ENCODE measurements at places on chromosomes 7 and 10. TPM values are rescaled to one million over a fixed set of nuclear protein-coding genes. Genes with fewer than 3 reads are reported as not detected.

GRCh38 chr10:42988517-42989395 lies 88.1 kb upstream of the RET start:
- no peak for DNase-seq

DNA sequence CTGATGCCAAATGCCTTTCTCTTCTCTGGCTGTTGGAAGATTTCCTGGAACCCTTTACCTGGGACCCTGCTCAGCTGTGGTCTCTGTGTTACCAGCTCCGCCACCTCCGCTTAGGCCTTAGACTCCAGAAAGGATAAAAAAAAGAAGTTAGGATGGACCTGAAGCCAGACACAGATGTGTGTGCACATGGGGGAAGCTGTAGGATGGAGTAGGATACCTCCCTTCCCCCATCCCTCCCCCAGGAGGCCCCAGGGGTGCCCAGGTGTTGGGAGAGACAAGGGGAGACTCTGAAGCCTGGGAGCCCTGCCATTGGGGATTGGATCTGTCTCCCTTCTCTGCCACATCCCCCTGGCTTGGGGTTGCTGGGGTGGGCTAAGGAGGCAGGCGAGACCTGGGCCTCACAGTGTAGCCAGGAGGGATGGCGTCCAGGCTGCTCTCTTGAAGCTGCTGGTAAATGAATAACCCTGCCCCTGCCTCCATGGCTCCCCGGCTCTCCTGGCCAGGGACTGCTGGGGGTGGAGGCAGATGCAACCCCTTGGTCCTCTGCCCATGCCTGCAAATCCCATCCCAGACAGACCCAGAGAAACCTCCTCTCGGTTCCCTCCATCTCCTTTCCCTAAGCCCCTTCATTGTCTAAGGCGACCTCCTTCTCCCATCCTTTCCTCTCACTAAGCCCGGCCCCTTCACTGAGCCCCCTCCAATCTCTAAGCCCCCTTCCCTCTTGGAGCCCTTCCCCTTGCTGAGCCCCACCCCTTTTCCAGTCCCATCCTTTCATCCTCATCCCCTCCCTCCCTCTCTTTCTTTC lies 8.0 kb downstream of the CLDN3 start:
- no peak for DNase-seq

DNA sequence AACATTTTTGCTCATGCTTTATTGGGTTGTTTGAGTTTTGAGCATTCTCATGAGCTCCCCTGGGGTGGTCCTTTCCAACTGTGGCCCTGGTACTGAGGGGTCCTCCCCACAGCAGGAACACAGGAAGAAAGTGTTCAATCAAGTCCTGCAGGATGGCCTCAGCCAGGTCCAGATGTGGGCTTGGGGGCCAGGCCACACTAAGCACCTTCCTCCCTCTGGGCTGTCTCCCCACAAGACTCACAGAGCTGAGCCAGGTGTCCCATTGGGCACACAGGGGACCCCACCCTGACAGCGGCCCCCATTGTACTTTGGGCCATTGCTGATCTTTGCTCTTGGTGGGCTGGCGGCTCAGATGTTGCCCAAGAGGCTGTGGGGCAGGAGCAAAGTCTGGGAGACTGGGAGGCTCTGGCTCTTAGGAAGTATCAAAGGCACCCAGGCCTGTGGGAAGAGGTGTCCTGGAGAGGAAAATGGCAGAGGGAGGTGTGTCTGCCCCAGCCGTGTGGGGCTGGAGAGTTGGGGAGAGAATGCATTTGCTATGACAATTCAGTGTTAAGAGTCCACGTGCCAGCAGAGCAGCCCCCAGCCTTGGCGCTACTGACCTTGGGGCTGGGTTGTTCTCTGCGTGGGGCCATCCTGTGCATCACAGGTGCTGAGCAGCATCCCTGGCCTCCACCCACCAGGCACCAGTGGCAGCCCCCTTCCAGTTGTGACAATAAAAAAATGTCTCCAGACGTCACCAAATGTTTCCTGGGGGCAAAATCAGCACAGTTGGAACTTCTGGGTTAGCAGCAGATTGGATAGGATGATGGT lies 17.8 kb downstream of the SCART1 start:
- DNase-seq: no peak

DNA sequence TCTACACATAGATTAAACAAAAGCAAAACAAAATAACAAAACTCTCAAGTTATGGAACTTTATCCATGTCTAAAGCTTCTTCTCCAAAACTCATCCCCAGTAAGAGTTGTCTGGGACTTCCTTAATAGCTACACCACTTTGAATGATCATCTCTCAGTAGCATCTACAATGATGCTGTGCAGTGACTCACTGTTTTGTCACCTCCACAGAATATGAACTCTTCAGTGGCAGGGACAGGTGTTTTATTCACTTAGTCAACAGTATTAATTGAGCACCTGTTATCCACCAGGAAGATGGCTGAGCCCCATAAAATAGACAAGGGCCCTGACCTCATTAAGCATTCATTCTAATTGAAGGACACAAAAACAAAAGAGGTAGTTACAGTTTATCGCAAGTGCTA lies 350.7 kb downstream of the ELMO1 start:
- no peak for DNase-seq

- DNase-seq: no peak
These were observed 136.3 kb downstream of the DPY19L1 start for GRCh38 chr7:34900891-34901513.

GRCh38 chr7:141484907-141485306 lies 66.3 kb upstream of the AGK start:
- no peak for DNase-seq

GRCh38 chr7:69684369-69685292 lies 86.4 kb downstream of the AUTS2 start:
- DNase-seq: no peak

GRCh38 chr7:149319376-149319775 lies 57.4 kb downstream of the ZNF783 start:
- DNase-seq: no peak

- DNase-seq: no peak
These were observed 39.6 kb upstream of the CNPY1 start for GRCh38 chr7:155585951-155586350.

GRCh38 chr10:29756451-29756850 lies 121.7 kb upstream of the SVIL start:
- no peak for DNase-seq

DNA sequence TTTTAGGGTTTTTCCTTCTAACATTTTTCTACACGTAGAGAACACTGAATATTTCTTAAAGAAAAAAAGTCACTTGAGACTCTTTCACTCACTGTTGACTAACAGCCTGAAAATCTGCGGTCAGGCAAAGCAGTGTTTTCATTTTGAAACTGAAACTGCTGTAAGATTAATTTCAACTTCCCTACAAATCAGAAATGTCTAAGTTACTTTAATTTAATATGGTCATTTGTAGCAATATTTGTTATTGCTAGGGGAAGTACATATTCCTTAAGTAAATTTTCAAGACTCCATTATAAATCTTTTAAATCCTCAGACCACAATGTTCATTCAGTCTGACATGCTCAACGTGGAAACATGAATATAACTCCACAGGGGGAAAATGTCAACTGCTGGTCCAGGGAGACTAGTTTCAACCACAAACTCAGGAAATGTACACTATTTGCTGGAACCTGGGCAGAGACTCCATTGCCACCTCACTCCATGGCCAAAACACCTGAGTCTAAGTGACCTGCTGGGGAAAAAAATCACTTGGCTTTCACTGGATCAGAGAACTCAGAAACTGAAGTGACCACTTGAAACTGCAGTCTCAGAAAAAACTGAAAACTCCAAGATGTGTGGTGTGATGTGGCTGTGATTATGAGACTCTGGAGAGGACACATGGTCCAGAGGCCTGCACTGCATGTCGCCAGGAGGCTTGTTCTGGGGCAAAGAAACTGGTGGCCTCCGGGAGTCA lies 161.2 kb downstream of the TAX1BP1 start:
- DNase-seq: no peak

GRCh38 chr10:123016228-123016627 lies 7.4 kb downstream of the ACADSB start:
- no peak for DNase-seq

GRCh38 chr10:1515121-1515779 lies 222.1 kb downstream of the ADARB2 start:
- DNase-seq: no peak

DNA sequence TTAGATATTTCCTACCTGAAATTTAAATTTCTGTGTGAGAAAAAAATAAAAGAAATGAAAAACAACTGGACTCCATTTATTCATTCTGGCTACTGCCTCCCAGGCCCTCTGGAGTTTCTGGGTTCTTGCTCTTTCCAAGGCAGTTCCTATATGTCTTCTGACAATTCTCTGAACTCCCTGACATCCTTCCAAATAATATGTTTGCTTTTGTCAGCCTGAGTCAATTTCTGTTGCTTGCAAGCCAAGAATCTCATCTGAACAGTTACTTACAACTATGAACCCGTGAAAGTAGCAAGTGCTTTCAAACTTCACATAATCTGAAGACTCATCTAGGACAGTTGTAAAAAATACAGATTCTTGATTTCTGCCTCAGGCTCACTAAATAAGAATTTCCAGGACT lies 216.7 kb upstream of the NPVF start:
- DNase-seq: no peak

DNA sequence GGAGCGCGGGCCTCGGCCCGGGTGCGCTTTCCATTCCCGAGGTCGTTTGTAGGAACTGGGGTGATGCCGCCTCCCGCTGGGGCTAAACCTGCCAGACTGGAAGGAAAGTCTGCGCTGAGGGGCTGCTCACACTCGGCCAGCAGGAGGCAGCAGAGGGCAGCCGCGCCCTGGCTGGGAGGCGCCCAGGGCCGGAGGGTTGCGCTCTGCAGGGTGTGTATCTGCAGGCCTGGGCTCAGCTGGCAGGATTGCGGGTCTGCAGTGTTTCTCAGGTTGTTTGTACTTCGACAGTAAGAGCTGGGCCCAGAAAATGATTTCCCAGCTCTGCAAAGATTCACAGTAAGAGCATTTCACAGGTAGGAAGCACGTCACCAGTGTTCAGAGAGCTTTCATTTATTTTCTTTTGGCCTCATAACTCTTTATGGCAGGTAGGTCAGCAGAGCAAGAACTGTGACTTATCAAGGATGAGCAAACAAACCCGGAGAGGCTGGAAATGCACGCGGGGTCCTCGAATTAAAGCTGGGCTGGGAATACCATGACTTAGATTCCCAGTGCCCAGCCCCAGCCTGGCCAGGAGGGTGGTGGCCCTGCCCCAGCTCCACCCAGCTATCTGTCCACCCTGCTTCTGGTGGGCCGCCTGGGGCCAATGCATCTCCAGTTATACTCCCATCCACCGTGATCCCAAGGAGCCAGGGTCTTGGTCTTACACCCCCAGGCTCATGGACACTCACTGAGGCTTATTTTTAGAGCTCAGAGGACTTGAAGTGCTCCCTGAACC lies 15.2 kb upstream of the PPP2R2D start:
- DNase-seq: peak; percentile 69

The RBM48 gene
- 41.7 TPM for total RNA-seq

The DGKB gene
- total RNA-seq: not detected

The LDB3 gene
- 0.08 TPM for total RNA-seq

The HOXA7 gene
- total RNA-seq: not detected

The AUTS2 gene
- 3.0 TPM for total RNA-seq

The ANXA8 gene
- not detected for total RNA-seq

All from naive thymus-derived CD8-positive, alpha-beta T cell (primary cell).